Brain pericyte (primary cell): ENCODE measurements at places on chromosomes 1 and 21.
A peak's percentile ranks its signal among the peaks of the same experiment; 100 is the strongest.

DNA sequence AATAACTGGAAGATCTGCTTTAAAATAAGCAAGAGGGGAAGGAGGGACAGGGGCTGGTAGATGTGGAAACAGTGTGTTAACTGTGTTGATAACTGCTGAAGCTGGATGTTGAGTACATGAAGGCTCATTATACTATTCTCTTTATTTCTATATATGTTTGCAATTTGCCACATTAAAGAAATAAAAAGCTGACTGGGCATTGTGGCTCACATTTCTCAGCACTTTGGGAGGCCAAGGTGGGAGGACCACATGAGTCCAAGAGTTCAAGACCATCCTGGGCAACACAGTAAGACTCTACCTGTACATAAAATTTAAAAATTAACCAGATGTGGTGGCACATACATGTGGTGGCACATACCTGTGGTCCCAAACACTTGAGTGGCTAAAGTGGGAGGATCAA, 6.7 kb downstream of the ASH1L start:
- no peak for DNase-seq

GRCh38 chr1:197928849-197929336, 11.7 kb downstream of the LHX9 start:
- no peak for DNase-seq

DNA sequence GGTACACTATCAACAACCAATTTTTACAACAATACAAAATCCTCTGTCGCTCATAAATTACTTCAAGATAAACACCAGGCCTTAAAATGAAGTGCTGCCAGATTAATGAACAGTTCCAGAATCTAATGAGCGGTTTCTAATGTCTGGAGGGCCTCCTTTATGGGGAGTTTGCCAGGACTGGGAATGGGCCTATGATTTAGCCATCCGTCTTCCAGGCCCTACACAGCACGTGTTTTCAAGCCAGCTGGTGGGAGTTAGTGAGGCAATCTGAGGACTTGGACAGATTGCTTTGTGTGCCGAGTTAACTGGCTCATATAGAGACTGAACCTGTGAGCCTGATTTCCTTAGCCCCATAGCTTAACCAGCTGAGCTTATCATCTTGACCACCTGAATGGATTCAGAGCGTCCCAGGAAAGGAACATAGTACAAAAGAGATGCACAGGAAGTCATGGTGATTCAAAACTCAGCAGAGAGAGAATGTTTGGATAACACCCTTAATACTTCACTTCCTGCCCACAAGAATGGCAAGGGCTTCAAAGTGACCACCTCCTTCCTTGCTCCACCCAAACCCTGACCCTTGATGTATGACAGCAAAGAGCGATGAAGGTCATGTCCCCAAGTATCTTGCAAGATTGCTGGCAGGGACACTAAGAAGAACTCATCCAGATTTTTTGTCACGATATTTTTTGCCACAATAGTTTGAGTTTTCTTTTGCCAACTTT, 143.5 kb downstream of the SLC30A10 start:
- DNase-seq: no peak

DNA sequence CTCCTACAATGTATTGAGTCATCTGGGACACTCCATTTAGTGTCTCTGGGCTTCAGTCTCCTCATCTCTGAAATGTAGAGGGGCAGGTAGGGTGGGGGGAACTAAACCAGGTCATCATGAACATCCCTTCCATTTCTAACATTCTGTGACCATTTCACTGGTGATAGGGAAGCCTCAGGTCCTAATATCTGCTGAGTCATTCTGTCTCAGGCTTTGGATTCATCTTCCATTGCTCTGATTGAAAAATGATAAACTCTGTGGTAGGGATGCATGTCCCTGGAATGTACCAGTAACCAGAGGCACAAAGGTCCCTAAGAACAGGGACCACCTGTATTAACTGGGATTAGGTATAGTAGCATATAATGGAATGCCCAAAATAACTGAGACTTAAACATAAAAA, 36.2 kb upstream of the LRRC52 start:
- DNase-seq: no peak

DNA sequence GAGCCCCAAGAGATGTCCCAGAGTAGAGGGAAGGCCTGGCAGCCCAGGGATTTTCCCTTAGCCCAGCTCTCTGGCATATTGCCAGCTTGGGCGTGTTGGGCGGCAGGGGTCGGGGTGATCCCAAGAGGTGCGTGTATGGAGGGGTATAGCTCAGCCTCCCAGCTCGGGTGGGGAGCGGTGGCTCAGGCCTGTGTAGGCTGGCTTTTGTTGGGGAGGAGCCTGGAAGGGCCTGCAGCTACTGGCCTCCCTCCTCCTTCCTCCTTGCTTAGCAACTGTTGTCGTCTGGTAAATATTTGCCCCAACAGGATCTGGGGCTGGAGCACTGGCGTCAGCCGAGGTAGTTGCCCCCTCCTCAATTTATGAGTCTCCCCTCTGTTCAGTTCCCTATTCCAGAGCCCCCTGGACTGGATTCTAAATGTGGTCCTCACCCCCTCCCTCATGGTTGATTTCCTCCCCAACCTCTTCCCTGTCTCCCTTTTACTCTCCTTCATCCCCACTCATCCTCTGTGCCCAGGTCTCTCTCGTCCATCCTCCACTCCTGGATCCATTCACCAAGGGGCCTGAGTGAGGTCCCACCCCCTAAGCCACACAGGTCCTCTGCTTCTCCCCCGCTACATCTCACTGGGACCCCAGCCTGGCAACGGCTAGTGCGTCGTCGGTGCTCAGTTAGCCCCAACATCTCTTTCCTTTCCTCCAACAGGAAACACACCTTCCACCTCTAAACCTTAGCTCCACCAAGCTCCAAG, 10.3 kb upstream of the LMNA start:
- DNase-seq: peak; percentile 80

DNA sequence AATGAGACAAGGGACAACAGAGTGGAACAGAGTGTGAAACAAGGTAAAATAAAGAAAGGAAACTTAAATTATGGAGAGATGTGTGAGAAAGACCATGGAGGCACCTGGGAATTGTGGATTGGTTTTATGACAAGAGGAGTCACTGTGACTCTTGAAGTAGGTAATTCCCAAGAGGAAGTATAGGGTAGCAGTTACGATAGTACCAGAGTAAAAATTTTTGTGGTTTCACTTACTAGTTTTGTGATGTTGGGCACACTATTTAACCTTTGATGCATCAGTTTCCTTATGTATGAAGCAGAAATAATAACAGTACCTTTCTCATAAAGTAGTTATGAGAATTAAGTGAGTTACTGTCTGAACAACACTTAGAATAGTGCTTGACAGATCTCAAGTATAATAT, 267.9 kb upstream of the DPYD start:
- no peak for DNase-seq

GRCh38 chr1:218439541-218440295, 94.6 kb downstream of the TGFB2 start:
- no peak for DNase-seq

DNA sequence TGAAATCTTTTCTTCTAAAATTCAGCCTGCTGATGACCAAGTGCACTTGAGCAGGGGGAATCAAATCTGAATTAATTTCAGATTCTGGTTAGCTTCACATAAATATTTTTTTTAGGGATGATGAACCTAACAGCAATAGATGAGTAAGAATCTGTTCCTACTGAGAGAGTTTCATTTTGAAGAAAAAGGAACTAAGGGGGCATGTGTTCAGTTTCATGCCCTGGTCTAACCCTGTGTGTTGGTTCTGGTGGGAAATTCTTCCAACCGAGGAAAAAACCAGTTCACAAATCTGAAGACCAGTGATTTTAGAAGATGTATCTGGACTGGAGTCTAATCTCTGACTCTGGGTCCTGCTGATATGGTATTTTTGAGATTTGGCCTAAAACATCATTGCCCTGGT, 13.7 kb downstream of the SELL start:
- no peak for DNase-seq

- no peak for DNase-seq
These were observed 45.6 kb upstream of the TMEM61 start for GRCh38 chr1:54934869-54935268.

DNA sequence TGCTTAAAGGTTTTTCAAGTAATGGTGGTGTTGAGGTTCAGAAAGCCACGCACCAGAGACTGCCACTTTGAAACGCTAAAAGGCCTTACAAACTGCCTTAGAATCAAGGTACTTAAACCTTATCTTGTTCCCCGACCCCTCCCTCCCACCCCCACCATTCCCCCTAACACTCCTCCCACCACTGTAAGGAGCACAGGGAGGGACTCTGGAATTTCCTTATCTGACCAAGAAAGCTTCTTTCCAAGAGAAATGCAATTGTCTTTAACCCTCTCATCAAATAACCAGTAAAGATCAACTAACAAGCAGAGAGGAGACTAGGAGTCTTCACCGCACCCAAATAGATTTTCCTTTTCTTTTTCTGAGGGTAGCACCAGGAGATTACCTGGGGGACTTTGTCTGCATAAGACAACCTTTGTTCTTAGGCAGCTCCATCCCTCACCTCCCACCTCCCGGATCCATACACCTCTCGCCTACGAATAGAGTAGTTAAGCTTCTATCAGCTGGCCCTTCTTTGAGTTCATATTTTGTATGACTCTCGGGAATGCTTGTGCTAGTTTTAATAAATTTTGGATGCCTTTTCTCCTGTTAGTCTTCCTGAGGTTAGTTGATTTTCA, 137.7 kb upstream of the ADGRL2 start:
- DNase-seq: no peak

DNA sequence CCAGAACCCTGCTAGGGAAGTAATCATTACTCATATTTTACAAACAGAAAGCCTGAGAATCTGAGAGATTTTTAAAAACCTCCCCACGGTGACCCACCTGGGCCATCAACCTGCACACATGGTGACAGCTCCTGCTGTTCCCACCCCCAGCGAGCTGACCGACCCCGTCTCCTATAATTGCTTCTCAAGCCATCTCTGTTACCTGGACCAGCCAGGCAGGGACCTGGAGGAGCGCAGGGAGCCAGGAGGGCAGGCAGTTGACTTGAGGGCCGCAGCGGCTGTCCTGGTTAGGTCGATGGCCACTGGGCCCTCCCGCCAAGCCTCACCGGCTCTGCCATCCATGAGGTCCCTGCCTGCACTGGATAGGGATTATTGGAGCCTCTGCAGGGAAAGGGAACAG, 7.7 kb downstream of the TFF2 start:
- no peak for DNase-seq

DNA sequence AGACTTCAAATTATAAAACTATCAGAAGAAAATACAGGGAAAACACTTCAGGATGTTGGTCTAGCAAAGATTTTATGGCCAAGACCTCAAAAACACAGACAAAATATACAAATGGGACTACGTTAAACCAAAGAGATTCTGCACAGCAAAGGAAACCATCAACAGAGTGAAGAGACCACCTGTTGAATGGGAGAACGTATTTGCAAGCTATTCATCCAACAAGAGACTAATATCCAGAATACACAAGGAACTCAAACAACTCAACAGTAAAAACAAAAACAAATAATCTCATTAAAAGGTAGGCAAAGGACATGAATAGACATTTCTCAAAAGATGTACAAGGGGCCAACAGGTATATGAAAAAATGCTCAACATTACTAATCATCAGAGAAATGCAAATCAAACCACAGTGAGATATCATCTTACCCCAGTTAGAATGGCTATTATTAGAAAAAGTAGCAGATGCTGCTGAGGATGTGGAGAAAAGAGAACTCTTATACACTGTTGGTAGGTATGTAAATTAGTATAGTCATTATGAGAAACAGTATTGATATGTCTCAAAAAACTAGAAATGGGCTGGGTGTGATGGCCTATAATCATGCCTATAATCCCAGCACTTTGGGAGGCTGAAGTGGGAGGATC, 112.6 kb downstream of the LRIG2 start:
- no peak for DNase-seq
